Osteocyte (in vitro differentiated cells): ENCODE measurements at places on chromosomes 13 and 19. TPM values are rescaled to one million over a fixed set of nuclear protein-coding genes. Genes with fewer than 3 reads are reported as not detected.

DNA sequence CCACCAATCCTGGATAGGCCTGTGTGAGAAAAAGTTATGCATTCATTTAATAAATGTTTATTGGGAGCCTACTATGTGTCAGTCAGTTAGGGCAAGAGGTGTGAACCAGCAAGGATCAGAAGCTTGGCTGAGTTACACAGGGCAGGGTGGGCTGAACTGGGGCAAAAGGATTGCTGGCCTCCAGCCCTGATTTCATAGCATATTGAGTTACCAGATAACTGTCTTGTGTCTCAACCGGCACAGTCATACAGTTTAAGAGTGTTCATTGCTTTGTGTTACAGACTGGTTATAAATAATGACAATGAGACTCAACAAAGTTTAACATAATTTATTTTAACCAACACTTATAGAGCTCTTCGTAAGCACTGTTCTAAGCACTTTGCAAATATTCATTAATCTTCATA, 253.8 kb downstream of the DLEU7 start:
- H3K27ac ChIP-seq: no peak overlapping the region
- no peak overlapping the region for H3K4me3 ChIP-seq
- no peaks in the 10 kb centered on the region for H3K27me3 ChIP-seq
- DNase-seq: no peak
- H3K4me1 ChIP-seq: peaks cover 46% of the 10 kb centered on the region

GRCh38 chr19:7504684-7505083, 11.2 kb upstream of the ZNF358 start:
- DNase-seq: no peak
- H3K4me1 ChIP-seq: peaks cover 11% of the 10 kb centered on the region
- H3K4me3 ChIP-seq: no peak overlapping the region
- H3K27me3 ChIP-seq: peaks cover 11% of the 10 kb centered on the region

DNA sequence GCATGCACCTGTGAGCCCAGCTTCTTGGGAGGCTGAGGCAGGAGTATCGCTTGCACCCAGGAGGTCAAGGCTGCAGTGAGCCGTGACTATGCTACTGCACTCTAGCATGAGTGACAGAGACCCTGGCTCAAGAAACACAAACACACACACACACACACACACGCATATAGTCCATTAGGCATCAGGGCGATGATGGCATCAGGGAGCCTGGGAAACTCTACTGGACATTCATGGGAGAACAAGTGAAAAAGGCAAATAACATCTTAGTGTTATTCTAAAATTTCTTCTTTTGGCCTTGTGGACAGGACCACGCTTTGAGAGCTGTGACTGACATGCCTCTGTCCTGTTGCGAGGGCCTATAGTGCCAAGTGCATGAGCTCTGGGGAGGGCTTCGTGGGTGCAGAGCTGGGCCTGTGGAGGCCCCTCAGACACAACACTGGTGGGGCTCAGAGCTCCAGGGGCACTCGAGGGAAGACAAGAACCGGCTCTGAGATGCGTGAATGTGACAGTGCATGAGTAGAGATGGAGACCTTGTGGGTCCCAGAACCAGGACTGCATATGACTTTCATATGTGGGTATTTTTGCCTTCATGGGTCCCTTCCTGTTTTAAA, 8.0 kb upstream of the USF2 start:
- peaks cover 11% of the 10 kb centered on the region for H3K4me1 ChIP-seq
- H3K27me3 ChIP-seq: peaks cover 3% of the 10 kb centered on the region
- no peak overlapping the region for H3K4me3 ChIP-seq
- DNase-seq: peak; percentile 74
- H3K27ac ChIP-seq: no peak overlapping the region
- H3K36me3 ChIP-seq: peaks cover 2% of the 10 kb centered on the region

DNA sequence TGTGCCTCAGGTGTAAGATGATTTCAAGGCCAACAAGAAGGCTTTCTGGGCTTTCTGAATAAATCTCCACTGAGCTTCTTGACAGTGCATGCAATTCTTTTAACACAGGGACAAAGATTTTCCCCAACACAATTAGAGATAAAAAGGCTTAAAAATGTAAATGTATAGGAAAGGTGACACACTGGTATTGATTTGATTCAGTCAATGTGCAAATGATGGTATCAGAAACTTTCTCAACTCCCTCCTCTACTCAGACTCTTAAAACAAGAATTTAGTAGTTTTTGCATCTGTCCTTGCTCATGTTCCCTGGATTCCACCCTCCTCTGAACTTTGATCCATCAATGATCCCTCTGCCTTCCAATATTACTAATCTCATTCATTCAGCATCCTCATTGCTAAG, 111.6 kb upstream of the FNDC3A start:
- no peaks in the 10 kb centered on the region for H3K4me1 ChIP-seq
- DNase-seq: no peak
- no peaks in the 10 kb centered on the region for H3K36me3 ChIP-seq
- H3K4me3 ChIP-seq: no peak overlapping the region
- H3K27me3 ChIP-seq: peaks cover 3% of the 10 kb centered on the region

GRCh38 chr13:105937451-105937850, 598.0 kb downstream of the EFNB2 start:
- H3K4me1 ChIP-seq: peaks cover 16% of the 10 kb centered on the region
- peaks cover 1% of the 10 kb centered on the region for H3K36me3 ChIP-seq
- H3K27ac ChIP-seq: peak overlapping the region; percentile 70
- no peak for DNase-seq
- H3K27me3 ChIP-seq: no peaks in the 10 kb centered on the region

DNA sequence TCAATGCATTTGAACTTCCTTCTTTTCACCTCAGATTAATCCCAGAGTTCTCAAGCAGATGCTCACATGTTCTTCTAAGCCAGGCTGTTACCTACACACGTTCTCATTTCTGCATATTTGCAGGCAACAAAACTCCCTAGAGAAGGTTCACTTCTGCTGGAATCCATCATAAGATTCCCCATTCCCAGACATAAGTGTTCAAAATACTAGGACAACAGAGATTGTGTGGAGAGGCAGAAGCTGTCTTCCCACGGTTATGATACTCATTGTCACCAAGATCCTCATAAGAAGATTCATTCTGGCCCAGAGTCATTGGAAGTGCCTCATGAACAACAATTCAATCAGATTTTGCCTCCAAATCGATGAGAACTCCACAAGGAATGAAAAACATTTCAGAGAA, 931.6 kb upstream of the MIR17HG start:
- no peaks in the 10 kb centered on the region for H3K27me3 ChIP-seq
- H3K4me1 ChIP-seq: peaks cover 30% of the 10 kb centered on the region
- DNase-seq: no peak
- H3K27ac ChIP-seq: peak overlapping the region; percentile 62

DNA sequence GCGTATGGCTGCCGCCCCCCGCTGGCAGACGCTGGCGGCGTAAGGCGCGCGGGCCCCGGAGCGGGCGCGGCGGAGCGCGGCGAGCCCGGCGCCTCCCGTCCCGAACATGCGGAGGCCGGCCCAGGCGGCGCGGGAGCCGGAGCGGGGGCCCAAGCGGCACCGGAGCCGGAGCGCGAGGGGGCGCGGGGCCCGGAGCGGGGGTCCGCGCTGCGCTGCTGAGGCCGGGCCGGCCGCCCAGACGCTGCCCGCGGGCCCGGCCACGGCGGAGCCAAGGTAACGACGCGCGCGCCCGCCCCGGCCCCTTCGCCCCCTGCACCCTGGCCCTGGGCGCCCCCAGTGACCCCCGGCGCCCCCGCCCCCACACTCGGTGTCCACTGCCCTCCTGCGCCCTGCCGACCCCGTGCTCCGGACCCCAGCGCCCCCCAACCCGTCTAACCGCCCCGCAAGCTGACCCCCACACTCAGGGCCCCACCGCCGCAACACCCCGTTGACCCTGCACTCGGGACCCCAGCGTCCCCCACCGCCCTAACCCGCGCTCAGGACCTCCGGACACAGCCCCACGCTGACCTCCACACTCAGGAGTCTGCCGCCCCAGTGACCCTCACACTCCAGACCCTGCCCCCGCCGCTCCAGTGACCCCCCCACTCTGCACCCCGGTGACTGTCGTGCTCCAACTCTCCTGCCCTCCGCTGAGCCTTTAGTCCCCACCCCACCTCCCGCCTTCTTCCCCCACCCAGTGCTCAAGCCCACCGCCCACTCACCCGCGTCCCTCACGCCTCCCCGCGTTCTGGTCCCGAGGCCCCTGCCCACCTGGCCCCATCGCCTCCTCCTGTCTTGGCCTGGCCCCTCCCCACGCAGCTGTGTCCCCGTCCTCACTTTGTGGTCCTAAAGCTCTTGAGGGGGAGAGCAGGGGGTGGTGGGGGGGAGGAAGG, at the start of gene CSNK1G2:
Gene CSNK1G2, plus strand, starts transcription at position 27 of the 932 bp plus-strand sequence. CDS start 28,601 bp downstream, outside the sequence.
- H3K27ac ChIP-seq: peak within 1 kb of the TSS; percentile 96
- peak within 1 kb of the TSS; percentile 84 for H3K4me3 ChIP-seq
- DNase-seq: no peak
- H3K27me3 ChIP-seq: no peaks in the 10 kb centered on the region

DNA sequence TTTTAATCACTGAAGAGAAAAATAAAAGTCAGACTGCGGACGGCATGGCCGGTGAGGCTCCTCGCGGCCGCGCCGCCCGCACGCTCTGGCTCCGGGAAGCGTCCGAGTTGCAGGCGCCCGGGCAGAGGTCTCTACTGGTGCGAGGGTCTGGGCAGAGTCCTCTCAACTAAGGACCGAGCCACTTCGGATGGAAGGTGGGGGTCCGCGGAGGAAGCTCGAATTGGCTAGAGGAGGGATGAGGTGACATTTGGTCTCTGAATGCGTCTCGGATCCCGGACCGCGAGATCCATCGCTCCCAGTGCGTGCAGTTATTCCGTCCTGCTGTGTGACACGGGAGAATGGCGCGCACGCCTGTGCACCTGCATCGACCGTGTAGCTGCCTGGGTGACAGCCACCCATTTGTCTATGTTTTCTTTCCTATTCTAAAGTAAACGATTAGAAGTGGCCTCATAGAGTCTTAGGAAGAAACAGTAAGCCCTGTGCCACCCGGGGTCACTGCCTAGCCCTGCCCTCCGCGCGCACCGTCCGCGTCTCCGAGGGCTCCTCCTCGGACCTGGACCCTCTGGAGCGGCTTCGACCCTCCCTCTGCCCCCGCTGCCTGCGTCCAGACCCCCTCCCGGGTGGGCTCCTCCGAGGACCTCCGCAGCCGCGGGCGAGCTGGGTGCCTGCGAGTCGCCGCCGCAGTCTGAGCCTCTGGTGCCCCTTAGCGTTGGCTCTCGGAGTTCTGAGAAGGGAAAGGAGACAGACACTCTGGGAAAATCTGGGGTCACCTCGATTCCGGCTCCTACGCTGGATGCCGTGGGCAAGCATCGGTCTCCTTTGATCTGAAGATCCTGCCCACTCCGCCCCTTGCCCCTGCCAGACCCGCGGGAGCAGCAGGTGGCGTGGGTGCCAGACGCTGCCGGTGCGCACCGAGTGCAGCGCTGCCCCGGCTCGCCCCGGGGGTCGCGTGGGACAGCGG, 347.4 kb downstream of the LIG4 start:
- H3K4me3 ChIP-seq: peak overlapping the region; percentile 94
- DNase-seq: peak; percentile 87
- H3K36me3 ChIP-seq: no peaks in the 10 kb centered on the region
- peak overlapping the region; percentile 48 for H3K27ac ChIP-seq

DNA sequence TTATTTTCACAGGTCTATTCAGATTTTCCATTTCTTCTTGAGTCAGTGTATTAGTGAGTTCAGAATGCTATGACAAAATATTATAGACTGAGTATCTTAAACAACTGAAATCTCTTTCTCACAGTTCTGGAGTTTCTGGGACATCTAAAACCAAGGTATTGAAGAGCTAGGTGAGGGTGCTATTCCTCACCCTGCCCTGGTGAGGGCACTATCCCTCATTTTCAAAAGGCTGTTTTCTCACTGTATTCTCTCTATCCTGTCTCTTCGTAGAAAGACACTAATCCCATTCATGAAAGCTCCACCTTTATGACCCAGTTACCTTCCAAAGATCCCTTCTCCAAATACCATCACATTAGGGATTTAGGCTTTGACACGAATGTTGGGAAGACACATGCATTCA, 1617.1 kb downstream of the PCDH9 start:
- no peaks in the 10 kb centered on the region for H3K36me3 ChIP-seq
- H3K27me3 ChIP-seq: no peaks in the 10 kb centered on the region
- no peak overlapping the region for H3K27ac ChIP-seq

DNA sequence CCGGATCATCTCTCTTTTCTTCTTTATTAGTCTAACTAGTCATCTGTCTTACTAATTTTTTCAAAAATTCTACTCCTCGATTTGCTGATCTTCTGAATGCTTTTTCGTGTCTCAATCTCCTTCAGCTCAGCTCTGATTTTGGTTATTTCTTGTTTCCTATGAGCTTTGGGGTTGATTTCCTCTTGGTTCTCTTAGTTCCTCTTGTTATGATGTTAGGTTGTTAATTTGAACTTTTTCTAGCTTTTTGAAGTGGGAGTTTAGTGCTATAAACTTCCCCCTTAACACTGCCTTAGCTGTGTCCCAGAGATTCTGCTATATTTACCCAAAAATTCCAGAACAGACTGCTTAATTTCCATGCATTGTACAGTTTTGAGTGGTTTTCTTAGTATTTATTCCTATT, 3.4 kb downstream of the FCAR start:
- no peaks in the 10 kb centered on the region for H3K27me3 ChIP-seq
- H3K4me3 ChIP-seq: no peak overlapping the region
- H3K27ac ChIP-seq: no peak overlapping the region

GRCh38 chr13:105465251-105465650, 1070.2 kb downstream of the EFNB2 start:
- no peak overlapping the region for H3K27ac ChIP-seq
- no peaks in the 10 kb centered on the region for H3K36me3 ChIP-seq
- DNase-seq: no peak
- H3K27me3 ChIP-seq: no peaks in the 10 kb centered on the region
- H3K4me3 ChIP-seq: no peak overlapping the region

GRCh38 chr13:44302940-44303575, 70.6 kb upstream of the SERP2 start:
- H3K4me3 ChIP-seq: no peak overlapping the region
- peaks cover 64% of the 10 kb centered on the region for H3K4me1 ChIP-seq
- no peaks in the 10 kb centered on the region for H3K27me3 ChIP-seq
- H3K36me3 ChIP-seq: no peaks in the 10 kb centered on the region

DNA sequence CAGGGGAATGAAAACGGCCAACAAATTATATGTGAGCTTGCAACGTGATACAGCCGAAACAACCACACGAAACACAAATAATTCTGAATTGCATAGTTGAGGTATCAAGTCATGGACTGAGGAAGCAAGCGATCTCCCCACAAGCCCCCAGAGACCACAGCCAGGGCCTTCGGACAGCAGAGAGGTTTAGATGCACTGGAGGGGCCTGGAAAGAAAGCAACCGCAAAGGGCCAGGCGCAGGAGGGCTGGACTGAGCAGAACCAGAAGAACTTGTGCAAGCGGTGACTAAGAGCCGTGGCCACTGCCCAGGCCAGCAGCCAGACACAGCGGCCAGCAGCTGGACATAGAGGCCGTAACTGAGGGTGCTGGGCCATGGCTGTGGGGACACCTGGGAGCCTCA, 131.4 kb downstream of the TNFRSF19 start:
- H3K27ac ChIP-seq: no peak overlapping the region
- no peak overlapping the region for H3K4me3 ChIP-seq
- H3K36me3 ChIP-seq: no peaks in the 10 kb centered on the region
- H3K27me3 ChIP-seq: no peaks in the 10 kb centered on the region

Gene APOC1
- 3.3 TPM in 1 of 2 replicates, not detected in the other for total RNA-seq

Gene SIGLEC8
- not detected in 2 replicates for total RNA-seq

Gene OXGR1
- total RNA-seq: not detected in 2 replicates

Gene POLRMT
- 44.6 and 47.6 TPM in 2 replicates for total RNA-seq

Gene METTL21C
- not detected in 2 replicates for total RNA-seq
